ENCODE measurements at places on chromosomes 2 and 18. TPM values are rescaled to one million over a fixed set of nuclear protein-coding genes. Genes with fewer than 3 reads are reported as not detected.

MAIP1 gene
- total RNA-seq, result 18.2 TPM

ACOXL gene
- 0.55 TPM for total RNA-seq

FIGLA gene
- not detected for total RNA-seq

HOXD12 gene
- not detected for total RNA-seq

MROH2A gene
- not detected for total RNA-seq

DPYSL5 gene
- not detected for total RNA-seq

FLACC1 gene
- total RNA-seq, result 7.5 TPM
